T-helper 1 cell (primary cell): ENCODE measurements at places on chromosomes 12 and 14.

GRCh38 chr12:48788854-48789775 is at the start of gene ADCY6:
Gene ADCY6 (minus strand): TSS chr12:48789089. CDS start chr12:48783434, 5,655 bp downstream.
- no peak for DNase-seq

- no peak for DNase-seq
These were observed 172.8 kb upstream of the BCL2L14 start for GRCh38 chr12:11897923-11898322.

DNA sequence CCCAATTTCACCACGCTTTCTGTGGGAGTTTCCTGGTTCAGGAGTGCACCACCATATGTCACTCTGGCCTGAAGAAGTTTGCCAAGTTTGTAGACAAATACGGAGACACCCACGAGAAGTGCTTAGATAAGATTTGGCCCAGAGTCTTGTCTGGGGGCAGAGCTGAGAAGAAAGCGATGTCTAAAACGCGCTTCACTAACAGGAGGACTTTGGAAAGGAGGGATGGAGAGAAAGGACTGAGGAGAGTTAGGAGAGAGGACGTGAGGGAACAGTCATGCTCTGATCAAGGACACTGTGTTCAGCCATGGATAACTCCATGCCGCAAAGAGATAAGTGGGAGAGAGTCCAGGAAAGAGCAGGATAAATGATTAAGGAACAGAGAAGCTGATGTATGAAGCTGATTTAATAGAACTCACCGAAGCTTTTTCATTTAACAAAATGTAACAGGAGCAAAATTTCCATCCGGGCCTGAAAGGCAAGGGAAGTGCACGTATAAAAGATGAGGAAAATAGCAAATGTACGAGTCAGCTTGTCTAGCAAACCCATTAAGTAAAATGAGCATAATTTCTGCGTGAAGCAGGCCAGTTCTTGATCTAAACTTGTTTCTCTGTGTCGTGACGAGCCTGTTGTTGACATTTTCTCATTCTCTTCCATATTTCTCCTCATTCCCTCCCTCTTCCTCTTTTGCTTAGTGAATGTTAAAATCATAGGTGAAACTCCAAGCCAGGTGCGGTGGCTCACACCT is 23.4 kb upstream of the MAP3K9 start:
- no peak for DNase-seq

- no peak for DNase-seq
These were observed 28.2 kb upstream of the BCAT1 start for GRCh38 chr12:24977060-24977459.

- peak; percentile 4 for DNase-seq
These were observed 704 bp downstream of the ATP2B1 start for GRCh38 chr12:89707703-89708564.

DNA sequence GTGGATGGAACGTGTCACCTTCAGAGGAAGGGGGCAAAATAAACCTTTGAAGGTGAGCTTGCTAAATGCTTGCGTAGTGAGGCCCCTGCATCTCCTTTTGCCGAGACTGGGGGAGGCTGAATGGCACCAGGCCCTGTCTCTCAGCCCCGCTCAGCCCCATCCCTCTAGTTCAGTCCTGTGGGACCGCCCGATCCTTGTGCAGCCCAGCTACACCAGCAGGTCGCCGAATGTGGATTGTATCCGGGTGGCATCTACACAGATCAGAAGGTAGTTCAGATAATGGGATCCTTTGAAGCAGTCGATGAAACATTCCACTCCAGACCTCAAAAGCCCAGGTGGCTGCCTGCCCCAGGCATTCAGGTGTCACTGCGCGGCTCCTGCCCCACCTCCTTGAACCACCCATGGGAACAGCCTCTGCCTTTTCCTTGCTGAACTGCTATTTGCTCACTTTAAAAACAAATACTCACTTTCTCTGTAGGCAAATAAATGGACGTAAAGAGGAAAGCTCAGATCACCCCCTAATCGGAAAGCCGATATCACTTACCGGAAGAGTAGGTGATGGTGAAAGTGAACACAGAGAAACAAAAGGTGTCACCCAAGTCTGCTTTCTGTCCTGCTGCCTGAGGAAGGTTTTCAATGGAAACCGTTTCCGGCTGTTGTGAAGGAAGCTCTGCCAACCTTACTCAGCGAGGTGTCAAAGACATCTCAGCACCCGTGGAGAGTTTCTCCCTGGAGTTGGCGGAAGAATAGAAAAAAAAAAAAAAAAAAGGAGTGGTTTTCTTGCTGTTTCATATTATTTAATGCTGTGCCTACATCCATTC is 100.3 kb upstream of the NCOR2 start:
- DNase-seq, result no peak

- no peak for DNase-seq
These were observed 19.6 kb upstream of the SLC6A12 start for GRCh38 chr12:233615-233968.

- no peak for DNase-seq
These were observed 81.2 kb downstream of the PRKD1 start for GRCh38 chr14:29846339-29847055.

- no peak for DNase-seq
These were observed 98.0 kb downstream of the MYRFL start for GRCh38 chr12:69922999-69923398.

DNA sequence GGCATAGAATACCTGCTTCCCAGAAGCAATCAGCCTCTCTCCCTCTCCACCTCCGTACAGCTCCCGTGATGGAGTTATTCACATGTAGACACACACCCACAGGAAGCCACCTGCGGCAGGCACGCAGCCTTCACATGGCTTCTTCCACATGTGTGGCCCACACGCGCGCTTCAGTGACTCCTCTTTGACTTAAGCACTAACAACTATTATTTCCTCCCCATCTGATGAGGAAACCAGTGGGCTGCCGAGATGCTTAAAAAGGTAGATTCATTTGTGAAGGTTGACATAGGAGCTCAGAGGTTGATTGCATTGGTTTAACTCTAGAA is 69.3 kb downstream of the PRMT8 start:
- DNase-seq, result no peak

DNA sequence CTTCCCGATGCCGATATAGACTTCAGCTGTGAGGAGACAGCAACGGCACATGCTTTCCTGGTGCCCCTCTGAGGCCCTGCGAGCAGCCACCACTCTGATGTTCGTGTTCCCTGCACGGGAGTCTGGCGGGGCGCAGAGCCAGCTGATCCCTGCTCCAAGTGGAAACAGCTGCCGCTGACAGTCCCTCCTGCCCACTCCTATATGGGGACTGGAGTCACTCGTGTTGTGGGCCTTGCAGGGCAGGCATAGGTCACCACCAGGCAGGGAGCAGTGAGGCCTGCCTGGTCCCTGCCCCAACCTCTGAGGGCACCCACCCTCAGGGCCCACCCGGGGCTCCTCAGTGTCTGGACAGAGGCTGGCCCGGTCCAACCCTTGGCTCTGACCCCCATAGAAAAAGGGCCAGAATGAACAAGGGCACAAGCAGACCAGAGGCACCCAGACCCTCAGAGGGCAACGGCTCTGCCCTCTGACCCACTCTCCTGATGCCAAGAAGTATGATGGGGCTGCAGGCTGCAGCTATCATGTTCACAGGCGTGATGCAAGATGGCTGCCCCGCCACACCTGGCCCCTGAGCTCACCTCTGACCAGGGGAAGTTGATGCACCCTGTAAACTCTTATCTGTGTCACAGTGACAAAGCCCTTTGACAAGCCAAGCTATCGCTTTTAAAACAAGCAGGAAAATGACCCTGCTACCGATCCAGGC is 181.6 kb downstream of the CALM1 start:
- no peak for DNase-seq
